A375 (cell line): ENCODE measurements at places on chromosomes 5 and 9. TPM values are rescaled to one million over a fixed set of nuclear protein-coding genes. Genes with fewer than 3 reads are reported as not detected.

CDH10 gene
- 1.2 and 1.7 TPM in 2 replicates for total RNA-seq

ANKDD1B gene
- total RNA-seq: 0.11 and 0.64 TPM in 2 replicates

CDH18 gene
- 0.30 and 0.56 TPM in 2 replicates for total RNA-seq

OR1L6 gene
- total RNA-seq: not detected in 2 replicates

AK1 gene
- 56.5 and 58.5 TPM in 2 replicates for total RNA-seq

NFIB gene
- total RNA-seq: 30.9 and 51.1 TPM in 2 replicates

IL33 gene
- not detected in 2 replicates for total RNA-seq

TMEM252 gene
- not detected in 2 replicates for total RNA-seq

EMB gene
- total RNA-seq: 19.6 and 20.8 TPM in 2 replicates

GFRA3 gene
- total RNA-seq: 0.08 TPM in 1 of 2 replicates, not detected in the other

ZNG1C gene
- 10.4 and 105 TPM in 2 replicates for total RNA-seq

CDH6 gene
- 1.8 TPM in 2 replicates for total RNA-seq
